Inflammatory macrophage treated with lipopolysaccharide for 1 hour (primary cell): ENCODE measurements at places on chromosomes 16 and 17.

DNA sequence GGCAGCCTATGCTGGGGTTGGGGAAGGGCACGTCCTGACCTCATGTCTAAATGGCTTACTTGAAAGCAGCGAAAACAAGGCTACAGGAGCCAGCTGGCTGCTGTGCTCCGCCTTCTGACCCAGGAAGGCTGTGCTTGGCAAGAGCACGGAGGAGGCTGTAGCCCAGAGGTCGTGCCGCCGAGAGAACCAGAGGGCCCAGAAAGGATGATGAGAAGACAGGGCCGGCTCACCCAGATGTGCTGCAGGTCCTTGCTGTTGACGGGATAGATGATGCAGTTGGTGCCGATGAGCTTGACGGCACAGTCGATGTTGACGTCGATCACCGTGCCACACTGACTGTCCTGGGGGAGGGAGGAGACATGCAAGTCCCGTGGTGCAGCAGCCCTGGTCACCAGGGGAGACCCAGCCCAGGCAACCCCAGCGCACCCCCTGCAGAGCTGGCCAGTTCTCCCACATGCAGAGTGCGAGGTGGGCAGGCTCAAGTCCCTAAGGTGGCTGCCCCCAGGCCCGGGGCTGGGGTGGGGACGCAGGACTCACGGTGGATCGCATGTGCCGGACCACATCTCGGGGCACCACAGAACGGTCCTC, 20.7 kb downstream of the SPHK1 start:
- no peak for DNase-seq

DNA sequence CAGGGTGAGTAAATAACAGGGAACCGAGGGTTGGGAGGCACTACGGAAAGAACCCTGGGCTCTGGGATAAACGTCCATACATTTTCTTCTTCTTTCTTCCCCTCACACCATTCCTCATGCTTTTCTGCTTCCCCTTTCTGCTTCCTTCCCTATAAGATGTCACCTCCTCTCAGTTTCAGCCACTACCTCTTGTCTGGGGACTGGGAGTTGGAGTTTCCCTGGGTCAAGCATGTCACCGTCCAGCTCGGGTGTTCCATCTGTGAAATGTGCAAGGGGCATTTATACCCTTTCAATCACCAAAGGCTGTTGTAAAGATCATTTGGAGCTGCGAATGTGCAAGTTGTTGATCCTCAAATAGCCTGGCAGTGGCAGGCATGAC, 17.5 kb upstream of the CCL22 start:
- peak; percentile 89 for DNase-seq

- no peak for DNase-seq
Measured at GRCh38 chr17:3535253-3535995, 22.2 kb downstream of the TRPV3 start.

- DNase-seq, result no peak
Measured at GRCh38 chr16:24151482-24151939, 104.6 kb upstream of the CACNG3 start.

DNA sequence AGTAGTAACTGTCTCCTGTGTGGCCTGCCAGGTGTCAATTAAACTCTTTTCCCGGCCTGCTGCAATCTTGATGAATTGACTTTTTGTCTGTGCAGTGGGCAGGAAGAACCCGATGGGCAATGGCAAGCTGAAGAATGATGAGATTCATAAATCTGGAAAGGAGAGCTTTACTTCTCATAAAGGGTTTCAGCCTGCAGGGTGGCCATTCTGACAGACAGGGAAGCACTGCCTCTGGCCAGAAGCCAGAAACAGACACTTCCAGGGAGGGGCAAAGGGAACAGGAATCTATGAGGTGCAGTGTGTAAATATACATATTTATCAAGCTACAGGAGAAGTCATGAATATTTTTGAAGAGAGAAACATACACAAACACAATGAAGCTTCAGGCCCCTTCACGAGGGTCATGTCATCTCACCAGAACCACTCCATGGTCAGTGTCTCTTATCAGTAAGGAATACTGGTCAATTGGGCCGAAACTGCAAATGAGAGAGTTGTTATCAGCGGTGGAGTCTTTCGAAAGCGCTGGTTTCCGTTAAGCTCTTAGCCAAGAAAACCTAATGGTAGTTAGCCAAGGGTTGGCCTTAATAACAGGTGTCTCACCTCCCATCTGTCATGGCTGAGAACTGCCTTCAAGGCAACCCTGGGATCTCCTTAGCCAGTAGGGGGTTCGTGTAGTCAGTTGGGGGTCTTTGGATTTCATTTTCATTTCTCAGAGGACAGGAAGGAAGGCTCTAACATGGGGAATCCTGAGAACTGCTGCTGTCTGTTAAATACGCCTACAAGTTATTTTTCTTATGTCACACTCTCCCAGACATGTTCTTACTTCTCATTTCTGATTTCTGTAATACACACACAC, 1.2 kb upstream of the NARF start:
- DNase-seq, result peak; percentile 44

- DNase-seq, result no peak
Measured at GRCh38 chr16:24140730-24141129, 115.4 kb upstream of the CACNG3 start.

DNA sequence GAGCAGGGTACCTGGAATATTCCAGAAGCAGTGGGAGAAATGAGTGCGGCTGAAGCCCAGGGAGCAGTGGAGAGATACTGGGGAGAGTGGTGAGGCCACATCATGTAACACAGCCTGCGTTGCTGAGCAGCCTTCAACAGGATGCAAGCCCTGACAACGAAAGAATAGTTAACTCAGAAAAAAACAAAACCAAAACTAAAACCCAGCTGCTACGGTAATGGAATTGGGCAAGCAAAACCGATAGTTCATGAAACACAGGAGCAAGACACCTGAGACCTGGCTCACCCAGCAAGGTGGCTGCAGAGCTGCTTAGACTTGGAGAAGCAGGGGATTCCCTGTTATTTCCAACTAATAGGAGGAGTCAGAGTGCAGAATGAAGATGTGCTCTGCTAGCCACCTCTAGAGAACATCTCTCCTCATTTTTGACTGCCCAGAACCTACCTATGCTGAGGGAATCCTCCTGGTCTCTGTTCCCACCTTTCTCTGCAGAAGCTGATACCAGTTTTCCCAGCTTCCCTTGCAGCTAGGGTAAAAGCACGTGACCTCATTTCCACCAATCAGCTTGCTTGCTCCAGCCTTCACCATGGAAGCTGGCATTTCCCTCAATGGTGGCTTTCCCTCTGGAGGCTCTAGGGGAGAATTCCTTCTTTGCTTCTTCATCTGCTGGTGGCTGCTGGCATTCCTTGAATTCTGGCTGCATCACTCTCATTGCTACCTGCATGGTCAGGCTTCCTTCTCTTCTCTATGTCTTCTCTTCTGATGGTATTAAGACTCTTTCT, 59.4 kb upstream of the XYLT1 start:
- no peak for DNase-seq

- peak; percentile 58 for DNase-seq
Measured at GRCh38 chr17:78933959-78934568, 8.9 kb upstream of the TIMP2 start.

- no peak for DNase-seq
Measured at GRCh38 chr17:21512307-21513011, 136.3 kb downstream of the KCNJ12 start.

DNA sequence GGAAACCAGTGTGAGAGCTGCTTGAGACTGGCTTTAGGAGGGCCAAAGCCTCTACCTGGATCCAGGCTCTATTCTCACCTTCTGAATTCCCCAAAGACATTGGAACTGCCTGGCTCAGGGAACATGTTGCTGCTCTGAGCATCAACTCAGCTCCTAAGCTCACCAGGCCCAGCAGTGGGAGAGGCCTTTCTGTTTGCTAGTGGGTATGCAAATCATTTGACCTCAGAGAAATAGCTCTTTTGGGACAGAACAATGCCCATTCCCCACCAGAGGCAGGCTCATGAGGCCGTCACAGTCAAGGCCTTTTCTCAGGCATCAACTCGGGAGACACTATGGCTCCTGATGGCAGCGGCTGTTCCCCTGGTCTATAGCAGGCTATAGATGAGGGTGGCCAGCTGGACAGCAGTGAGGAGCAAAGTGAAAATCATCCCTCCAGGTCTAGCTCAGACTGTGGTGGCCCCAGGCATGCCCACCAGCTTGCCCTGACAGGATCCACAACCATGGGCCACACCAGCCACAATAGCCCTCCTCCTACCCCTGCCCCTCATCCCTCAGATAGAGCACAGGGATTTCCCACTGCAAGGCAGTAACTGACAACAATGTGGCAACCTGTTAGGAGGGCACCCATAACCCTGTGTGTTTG, 30.4 kb upstream of the GFOD2 start:
- no peak for DNase-seq
